ENCODE measurements at places on chromosomes 4 and X. TPM values are rescaled to one million over a fixed set of nuclear protein-coding genes. Genes with fewer than 3 reads are reported as not detected.

DNA sequence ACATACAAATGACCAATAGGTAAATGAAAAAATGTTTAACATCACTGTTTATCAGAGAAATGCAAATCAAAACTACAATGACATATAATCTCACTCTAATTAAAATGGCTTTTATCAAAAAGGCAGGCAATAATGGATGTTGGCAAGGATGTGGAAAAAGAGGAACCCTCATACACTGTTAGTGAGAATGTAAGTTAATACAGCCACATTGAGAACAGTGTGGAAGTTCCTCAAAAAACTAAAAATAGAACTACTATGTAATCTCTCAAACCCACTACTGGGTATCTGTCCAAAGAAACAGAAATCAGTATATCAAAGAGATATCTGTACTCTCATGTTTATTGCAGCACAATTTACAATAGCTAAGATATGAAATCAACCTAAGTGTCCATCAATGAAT lies 165.9 kb upstream of the HHIP start:
- DNase-seq, result no peak

- no peak for DNase-seq
Observed at GRCh38 chrX:119762718-119763117, 4.3 kb downstream of the SOWAHD start.

- no peak for DNase-seq
Observed at GRCh38 chrX:118066867-118067515, 49.6 kb downstream of the KLHL13 start.

DNA sequence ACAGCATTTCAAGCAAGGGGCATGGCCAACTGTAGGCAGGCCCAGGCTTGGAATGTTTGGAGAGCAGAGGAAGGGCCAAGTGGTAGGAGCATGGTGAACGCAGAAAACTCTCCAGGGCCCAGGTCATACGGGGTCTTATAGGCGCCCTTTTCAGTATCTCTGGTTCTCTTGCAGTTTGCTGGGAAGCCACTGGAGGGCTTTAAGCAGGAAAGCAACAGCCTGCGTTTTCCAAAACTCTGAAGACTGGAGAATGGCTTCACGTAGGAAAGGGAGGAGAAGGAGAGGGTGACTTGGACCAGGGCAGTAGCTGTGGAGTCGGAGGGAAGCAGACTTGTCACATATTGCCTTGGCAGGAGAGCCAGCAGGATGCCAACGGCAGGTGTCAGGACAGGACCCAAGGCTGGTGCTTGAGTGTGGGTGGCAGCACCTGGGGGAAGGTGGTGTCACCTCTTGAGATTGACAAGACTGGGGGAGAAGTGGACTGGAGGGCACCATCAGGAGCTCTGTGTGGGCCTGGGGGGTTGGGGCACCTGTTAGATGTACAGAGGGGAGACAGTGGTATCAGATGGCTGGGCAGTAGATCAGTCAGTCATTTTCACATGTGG lies 21.9 kb downstream of the TKTL1 start:
- no peak for DNase-seq

- DNase-seq, result no peak
Observed at GRCh38 chr4:30802622-30803323, 82.6 kb downstream of the PCDH7 start.

DNA sequence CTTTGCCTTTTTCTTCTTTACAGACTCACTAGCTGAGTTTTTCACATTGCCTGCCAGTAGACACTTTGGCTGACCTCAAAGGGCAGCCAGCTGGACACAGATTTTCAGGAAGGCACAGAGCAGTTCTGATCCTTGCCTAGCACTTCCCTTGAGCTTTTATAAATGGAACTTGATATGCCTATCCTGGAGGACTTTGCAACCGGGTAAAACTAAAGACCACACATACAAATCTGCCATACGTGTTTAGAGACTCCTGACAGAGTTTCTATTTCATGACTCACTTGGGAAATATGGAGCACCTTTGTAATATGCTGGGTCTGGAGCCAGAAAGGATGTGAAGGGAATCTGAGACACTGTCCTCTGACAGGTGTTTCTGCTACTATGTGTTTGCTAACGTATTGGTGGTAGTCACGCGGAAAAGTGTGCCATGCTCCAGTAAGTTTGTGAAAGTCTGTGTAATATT lies 56.7 kb upstream of the RASSF6 start:
- no peak for DNase-seq

- DNase-seq, result no peak
Observed at GRCh38 chrX:30313322-30313721, 4.1 kb upstream of the NR0B1 start.

DNA sequence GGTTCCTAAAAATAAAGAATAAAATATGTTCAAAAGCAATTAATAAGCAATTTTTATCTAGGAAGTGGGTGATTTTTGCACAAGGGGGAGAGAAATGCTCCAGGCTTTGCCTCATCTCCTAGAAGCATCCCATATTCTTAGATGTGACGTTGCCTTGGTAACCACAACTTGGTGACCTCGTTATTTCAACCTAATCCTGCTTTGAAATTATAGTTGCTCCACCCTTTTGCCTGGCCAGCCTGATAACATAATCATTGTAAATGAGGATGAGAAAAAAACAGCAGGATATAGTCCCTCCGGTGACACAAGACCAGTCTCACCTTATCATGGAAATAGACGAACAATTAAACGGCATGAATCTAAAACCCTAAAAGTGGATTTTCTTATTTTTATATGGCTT lies 194.4 kb downstream of the QDPR start:
- no peak for DNase-seq

- DNase-seq, result no peak
Observed at GRCh38 chr4:123598331-123598730, 201.7 kb downstream of the SPRY1 start.

- no peak for DNase-seq
Observed at GRCh38 chr4:153729895-153730294, 29.9 kb downstream of the RNF175 start.

DNA sequence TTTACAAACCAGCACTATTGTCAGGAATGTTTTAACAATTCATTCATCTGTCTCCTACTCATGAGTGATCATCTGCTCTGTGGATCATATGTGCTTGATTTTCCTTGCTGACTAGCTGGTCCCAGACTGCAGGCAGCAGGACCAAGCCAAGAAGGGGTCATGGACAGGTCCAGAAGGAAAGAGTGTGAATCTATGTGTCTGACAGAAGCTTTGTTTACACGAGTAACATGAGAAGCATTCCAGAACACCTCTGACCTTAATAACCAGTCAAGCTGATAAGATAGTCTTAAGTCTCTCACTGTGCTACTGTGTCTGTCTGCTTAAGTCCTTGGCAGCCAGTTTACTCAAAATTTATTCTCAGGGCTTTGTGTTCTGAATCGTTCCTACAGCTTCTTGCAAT lies 39.0 kb downstream of the GUCY1A1 start:
- no peak for DNase-seq

- DNase-seq, result no peak
Observed at GRCh38 chr4:162392946-162393345, 229.1 kb upstream of the FSTL5 start.

DNA sequence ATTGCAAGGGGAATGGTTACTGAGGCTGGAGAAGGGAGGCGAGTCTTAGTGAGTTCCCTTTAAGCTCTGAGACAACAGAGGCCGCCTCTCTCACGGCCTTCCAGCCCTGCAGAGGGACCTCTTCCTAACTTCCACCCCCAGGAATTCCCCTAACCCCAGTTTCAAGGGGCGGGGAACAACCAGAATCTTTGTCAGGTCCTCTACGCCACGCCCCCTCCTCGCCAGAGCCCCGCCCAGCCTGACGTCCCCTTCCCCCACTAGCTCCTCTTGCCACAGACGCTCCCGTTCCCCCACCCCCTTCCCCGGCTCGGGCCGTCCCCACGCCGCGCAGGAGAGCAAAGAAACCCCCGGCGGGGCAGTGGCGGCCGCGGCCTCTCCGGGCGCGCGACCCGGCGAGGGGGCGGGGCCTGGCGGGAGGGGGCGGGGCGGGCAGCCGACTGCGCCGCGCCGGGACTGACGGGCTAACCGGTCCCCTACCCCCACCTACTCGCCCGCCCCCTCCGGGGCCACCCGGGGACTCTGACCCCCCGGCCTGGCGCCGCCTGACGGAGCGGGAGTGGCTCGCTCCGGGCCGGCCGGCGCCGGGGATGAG lies 12.3 kb upstream of the TMEM156 start:
- DNase-seq, result peak; percentile 82

- no peak for DNase-seq
Observed at GRCh38 chr4:40878548-40879055, 128.8 kb downstream of the NSUN7 start.

- DNase-seq, result no peak
Observed at GRCh38 chr4:102343964-102344519, 1.2 kb downstream of the SLC39A8 start.

DNA sequence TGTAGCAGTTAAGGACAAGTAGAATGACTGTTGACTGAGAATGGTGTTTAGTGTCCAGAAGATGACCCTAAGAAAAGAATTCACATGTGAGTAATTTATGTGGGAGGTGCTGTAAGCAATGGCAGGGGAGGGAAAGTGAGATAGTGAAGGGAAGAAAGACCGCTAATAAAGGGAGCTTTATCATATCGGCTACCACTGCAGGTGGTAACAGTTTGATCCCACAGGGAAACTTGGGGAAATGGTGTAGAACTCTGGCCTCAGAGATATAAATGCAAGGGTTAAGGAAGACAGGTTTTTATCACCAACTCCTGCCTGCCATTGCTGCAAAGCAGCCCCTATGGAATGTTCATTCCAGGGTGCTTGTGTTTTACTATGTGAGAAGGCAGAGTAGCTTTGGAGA lies 489.6 kb downstream of the STPG2 start:
- no peak for DNase-seq

GRCh38 chr4:119139822-119140252 lies 4.2 kb downstream of the MYOZ2 start:
- DNase-seq, result no peak

- peak; percentile 42 for DNase-seq
Observed at GRCh38 chr4:2338754-2339457, 77.0 kb upstream of the MXD4 start.

- no peak for DNase-seq
Observed at GRCh38 chrX:74132280-74132679, 171.7 kb upstream of the ZCCHC13 start.

DNA sequence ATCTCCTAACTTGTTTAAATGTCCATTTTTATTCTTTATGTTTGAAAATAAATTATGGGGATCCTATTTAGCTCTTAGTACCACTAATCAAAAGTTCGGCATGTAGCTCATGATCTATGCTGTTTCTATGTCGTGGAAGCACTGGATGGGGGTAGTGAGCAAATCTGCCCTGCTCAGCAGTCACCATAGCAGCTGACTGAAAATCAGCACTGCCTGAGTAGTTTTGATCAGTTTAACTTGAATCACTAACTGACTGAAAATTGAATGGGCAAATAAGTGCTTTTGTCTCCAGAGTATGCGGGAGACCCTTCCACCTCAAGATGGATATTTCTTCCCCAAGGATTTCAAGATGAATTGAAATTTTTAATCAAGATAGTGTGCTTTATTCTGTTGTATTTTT lies 27.6 kb downstream of the NUDT6 start:
- no peak for DNase-seq

- DNase-seq, result no peak
Observed at GRCh38 chr4:165844161-165844560, 28.9 kb upstream of the TLL1 start.

GRCh38 chr4:176791591-176792325 lies 964 bp downstream of the VEGFC start:
- DNase-seq, result no peak

DNA sequence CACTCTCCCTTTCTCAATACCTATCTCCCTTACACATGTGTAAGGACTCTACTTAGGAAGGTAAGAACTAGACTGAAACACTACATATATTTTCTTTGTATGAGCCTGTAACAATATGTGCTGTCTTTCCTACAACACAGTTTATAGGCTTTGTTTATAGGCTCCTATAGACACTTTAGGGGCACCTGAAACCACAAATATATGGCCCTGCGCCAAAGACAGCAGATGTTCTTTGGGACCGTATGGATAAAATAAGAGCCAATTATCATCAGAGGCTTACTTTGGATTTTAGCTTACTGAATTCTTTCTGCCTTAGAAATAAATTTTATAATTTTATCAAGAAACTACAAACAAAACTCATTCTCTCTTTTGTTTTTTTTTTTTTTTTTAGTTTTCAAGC lies 16.6 kb upstream of the CXCL3 start:
- DNase-seq, result no peak

- DNase-seq, result no peak
Observed at GRCh38 chr4:53656421-53656981, 65.2 kb upstream of the LNX1 start.

GRCh38 chr4:180766944-180767729 lies 1476.1 kb upstream of the TENM3 start:
- no peak for DNase-seq

DNA sequence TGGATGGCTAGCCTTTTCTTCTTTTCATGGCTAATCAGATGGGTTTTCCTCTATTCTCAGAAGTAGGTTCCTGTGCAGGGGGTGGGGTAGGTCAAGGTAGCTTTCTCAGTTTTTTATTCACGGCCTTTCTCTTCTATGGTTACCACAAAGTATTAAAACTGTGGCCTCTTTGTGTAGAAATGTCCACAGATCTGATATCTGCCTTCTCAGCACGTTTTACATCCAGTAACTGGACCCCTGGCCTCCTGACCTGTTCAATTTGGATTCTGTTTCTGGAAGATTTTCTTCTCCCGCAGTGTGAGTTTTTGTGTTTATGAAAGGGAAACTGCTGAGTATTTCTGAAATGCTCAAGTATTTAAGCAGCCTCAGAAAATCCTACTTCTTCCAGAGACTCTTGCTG lies 688.5 kb downstream of the RAPGEF2 start:
- no peak for DNase-seq

DNA sequence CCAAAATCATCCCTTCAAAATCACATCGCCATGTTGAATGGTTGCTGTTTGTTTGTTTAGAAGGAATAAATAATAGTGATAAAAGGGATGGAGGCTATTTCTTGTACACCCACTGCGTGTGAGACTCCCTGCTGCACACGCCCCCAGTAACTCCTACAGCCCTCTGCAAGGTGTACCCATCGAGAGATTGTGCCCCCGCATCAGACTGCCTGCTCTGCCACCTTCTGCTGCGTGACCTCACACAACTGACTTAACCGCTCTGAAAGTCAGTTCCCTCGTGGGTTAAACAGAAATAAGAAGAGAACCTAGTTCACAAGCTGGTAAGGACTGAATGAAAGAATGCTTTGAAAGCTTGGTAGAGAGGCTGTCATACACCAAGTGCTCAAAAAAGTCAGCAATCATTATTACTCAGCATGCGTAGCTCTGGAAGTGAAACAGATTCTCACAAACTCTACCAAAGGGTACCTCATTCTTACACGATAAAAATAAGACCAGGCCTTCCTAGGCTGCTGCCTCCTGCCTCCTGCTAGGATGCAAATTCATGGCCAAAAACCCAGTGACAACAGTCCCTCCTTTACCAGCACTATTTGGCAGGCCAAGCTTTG lies 147.1 kb downstream of the CPEB2 start:
- DNase-seq, result no peak

Gene SPATA4
- total RNA-seq, result 0.66 TPM

Gene UCHL1
- 143 TPM for total RNA-seq

Gene SPANXB1
- total RNA-seq, result not detected

Gene RAB9A
- 41.0 TPM for total RNA-seq

Gene SLC16A2
- total RNA-seq, result 4.8 TPM

Gene LNX1
- total RNA-seq, result 22.5 TPM

Gene ASB5
- not detected for total RNA-seq

Gene BCOR
- 28.1 TPM for total RNA-seq

Gene TAPT1
- 43.0 TPM for total RNA-seq

Gene CMC4
- total RNA-seq, result 19.3 TPM

Gene CCDC110
- total RNA-seq, result 4.1 TPM

Gene ANXA3
- 95.7 TPM for total RNA-seq

Gene NAA11
- total RNA-seq, result not detected

Gene RTL5
- 5.0 TPM for total RNA-seq

Data from breast epithelium (tissue), 4 donors.